ENCODE measurements at places on chromosomes 2 and 18.

GRCh38 chr18:54003195-54003594 lies 221.3 kb downstream of the MBD2 start:
- no peak for DNase-seq

- DNase-seq = peak; percentile 31
Observed at GRCh38 chr2:221567231-221567760, 4.8 kb downstream of the EPHA4 start.

DNA sequence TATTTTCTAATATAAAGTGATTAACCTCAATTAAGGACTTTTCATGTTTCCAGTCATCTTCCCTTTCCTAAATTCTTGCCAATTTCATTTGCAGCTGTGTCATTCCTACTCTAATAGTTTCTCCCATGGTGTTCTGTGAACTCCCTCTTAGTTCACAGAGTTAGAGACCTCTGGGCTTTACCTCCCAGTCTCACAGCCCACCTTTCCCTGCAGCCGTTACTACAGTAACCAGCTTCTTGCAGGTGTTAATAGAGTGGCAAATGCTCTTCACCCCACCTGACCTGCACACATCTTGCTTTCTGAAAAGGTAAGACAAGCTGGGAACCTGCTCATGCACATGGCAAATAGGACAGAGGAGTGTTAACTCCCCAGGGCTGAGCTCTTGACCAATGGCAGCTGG lies 250.1 kb downstream of the FBXO15 start:
- DNase-seq = no peak

- no peak for DNase-seq
Observed at GRCh38 chr2:167404627-167405284, 516.5 kb downstream of the XIRP2 start.

DNA sequence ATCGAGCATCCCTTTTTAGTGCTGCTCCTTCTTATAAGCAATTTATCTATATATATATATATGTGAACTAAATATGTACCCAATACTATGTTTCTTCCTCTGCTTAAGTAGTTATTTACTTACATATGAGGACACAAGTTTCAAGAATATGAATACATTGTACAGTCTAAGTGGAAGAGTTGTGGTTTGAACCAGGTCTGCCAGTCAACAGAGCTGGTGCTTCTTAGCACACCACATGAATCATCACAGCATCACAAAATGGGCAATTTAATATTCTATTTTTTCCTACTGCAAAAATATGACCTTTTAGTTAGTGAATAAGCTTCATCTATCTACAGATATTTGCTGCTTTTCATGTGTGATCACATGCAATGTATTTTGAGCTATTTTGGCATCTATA lies 64.4 kb upstream of the SPAG16 start:
- DNase-seq = no peak

DNA sequence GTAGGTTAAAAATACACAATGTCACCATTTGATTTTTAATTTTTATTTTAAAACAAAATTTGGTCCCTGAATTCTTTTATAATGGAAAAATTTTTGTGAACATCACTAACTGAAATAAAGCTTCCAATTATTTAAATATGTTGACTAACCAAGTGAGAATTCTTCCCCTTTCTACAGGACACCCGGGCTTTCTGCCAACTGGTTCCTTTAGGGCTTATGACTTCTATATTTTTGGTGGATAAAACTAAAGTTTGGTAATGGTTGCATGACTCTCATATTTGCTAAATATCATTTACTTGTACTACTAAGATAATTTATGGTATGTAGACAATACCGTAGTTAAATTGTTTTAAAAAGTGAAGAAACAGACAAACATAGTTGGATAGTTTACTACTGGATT lies 291.0 kb upstream of the DOK6 start:
- no peak for DNase-seq

- DNase-seq = no peak
Observed at GRCh38 chr2:208619993-208620392, 213.4 kb downstream of the PTH2R start.

- DNase-seq = no peak
Observed at GRCh38 chr18:6504605-6505497, 90.1 kb upstream of the L3MBTL4 start.

DNA sequence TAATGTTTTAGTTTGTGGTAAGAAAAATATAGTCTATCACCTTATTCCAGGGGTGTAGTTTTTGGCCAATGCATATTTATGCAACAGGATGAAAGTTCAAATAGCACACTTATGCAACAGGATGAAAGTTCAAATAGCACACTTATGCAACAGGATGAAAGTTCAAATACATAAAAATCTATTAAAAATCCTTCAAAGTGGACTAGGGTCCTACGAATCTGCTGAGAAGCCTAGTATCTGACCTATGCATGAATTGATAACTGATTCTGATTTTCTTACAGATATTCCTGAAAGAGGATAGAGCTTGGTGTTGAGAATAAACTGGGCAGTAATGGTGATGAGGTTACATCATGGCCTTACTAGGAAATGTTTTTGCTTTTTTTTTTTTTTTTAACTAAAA lies 2.8 kb downstream of the PECR start:
- no peak for DNase-seq

- no peak for DNase-seq
Observed at GRCh38 chr18:963276-963675, 58.6 kb downstream of the ADCYAP1 start.

- DNase-seq = no peak
Observed at GRCh38 chr2:186659383-186659782, 34.5 kb upstream of the FAM171B start.

DNA sequence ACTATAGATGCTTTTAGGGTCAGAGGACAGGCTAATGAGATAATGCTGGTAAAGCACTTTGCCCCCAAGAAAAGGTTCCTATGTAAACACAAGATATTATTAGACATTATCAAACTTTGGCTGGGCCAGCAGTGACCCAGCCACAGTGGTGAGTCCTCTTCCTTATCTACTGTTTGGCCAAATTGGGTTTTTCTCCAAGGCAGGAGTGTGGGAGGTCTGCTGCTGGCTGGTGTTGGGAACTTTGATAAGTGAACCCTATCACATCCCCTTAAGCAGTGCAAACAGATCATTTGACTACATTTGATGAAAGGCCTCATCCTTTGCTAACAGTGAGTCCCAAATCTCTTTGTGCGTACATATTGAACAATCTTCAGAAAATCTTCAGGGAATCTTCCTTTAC lies 16.2 kb downstream of the FZD7 start:
- DNase-seq = no peak

DNA sequence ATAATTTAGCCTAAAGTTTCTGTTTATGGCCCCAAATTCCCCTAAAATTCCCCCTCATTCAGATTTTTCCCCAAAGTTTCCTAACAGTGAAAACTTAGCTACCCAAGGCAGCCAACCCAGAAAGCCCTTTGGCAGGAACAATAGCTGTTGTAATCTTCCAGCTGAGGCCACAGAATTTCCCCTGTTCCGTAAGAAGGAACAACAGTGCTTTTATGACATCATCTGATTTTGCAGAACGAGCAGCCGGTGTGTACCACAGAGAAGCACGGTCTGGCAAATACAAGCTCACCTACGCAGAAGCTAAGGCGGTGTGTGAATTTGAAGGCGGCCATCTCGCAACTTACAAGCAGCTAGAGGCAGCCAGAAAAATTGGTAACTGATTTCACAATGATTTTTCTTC lies 6.3 kb downstream of the TNFAIP6 start:
- DNase-seq = no peak

DNA sequence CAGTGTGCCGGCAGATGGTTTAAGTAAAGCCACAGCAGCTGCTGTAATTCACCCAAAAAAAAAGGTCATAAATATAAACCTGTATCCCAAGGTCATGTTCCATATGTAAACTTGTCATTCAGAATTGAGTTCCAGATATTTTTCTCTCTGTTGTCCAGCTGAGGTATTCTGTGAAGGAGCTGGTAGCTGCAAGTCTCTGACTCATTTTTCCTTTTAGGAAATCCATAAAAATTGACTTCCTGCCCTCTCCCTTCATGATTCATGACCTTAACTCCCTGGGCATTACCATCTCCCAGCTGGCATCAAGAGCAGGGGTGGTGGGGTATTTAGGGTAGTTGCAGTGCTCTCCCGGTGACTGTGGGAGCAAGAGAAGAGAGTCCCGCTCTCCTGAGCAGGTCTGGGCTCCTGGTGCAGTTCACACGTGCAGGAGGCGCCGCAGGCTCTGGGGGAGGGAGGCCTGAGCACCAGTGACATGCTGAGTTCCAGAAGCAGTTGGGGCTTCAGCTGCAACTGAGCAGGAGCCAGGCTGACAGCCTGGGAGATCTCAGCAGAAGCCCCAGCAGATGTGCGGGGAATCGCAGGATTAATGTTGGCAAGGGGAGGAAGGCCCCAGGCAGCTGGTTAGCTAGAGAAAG lies 192.6 kb downstream of the MGAT5 start:
- peak; percentile 87 for DNase-seq

DNA sequence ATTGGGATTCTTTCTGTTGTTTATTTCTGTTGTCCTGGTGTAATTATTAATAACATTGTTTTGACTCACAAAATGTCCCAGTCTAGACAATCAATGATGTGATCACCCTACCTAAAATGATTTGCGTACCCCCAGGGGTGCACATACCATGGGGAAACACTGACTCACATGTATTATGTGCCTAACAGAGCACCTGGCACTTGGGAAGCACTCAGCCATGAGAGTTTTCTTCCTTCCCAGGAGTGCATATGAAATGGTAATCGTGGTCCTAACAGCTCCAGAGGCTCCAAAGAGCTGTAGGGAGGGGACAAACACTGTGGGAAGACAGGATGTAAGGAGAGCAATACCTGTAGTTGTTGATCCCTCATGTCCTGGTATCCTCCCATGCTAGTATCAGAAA lies 187.8 kb upstream of the ERBB4 start:
- no peak for DNase-seq

- DNase-seq = no peak
Observed at GRCh38 chr2:86464652-86465051, 23.5 kb downstream of the KDM3A start.

GRCh38 chr2:88016960-88017779 lies 823 bp upstream of the RNU2-63P start:
- DNase-seq = no peak

DNA sequence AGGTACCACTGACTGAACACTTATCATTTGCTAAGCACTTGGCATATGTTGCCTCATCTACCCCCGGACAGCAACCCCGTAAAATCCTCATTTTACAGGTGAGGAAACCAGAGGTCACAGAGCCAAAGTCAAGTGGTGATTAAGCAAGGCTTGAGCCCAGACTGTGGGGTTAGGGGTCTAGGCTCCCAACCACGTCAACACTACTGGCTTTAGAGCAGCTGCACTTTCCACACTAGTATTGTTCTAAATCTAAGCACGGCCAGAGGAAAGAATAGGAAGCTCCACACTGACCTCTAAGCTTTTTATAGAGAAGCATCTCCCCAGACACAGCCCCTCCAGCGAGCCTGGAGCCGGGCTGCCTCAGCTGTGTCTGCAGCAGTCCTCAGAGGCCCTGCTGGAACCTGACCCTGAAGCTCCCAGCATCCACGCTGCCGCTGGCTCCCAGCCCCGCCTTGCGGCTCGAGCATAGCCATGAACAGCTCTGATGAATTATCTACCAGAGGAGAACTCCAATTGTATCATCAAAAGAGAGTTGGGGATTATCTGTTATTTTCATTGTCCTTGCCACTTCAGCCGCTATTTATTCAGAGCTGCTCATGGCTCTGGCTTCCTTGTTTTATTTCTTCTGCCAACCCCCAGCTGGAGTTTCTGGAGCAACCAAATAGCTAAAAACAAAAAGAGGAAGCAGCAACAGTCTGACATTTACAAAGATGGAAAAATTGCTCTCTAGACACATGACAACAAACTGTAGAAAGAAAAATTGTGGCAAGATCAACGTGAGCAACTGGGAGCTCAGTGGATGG lies 62.2 kb upstream of the RTN4 start:
- peak; percentile 86 for DNase-seq

- DNase-seq = peak; percentile 7
Observed at GRCh38 chr2:168773719-168774521, 28.5 kb upstream of the NOSTRIN start.

GRCh38 chr2:207528980-207529329 lies 807 bp upstream of the CREB1 start:
- no peak for DNase-seq

- DNase-seq = peak; percentile 61
Observed at GRCh38 chr18:47215554-47216138, 35.8 kb downstream of the SKOR2 start.

DNA sequence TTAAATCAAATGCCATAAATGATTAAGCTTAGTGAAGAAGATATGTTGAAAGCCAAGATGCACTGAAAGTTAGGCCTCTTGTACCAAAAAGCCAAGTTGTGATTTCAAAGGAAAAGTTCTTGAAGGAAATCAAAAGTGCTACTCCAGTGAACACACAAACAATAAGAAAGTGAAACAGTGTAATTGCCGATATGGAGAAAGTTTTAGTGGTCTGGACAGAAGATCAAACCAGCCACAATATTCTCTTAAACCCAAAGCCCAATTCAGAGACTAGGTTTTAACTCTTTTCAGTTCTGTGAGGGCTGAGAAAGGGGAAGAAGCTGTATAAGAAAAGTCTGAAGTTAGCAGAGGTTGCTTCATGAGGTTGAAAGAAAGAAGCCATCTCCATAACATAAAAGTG lies 101.8 kb upstream of the RPE start:
- DNase-seq = no peak

GRCh38 chr18:57801761-57802212 lies 1.3 kb downstream of the ATP8B1 start:
- peak; percentile 36 for DNase-seq

- peak; percentile 88 for DNase-seq
Observed at GRCh38 chr2:173652767-173653431, 298.2 kb downstream of the CDCA7 start.

DNA sequence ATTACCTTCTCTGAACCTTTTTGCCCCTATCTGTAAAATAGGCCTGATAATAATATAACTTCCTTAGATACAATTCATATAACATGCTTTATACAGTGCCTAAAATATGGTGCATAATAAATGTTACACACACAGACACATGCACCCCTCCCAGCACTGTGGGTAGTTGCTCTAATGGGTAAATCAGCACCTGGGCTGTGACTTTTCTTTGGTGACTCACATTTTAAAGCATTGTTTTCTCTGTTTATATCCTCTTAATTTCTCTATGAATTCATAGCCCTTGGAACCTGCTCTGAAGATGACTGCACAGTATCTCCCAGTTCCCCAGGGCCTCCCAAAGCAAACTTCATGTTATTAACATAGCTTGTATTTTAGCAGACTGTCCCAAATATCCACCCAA lies 248.2 kb upstream of the TNP1 start:
- no peak for DNase-seq

- DNase-seq = no peak
Observed at GRCh38 chr2:130328710-130329109, 14.0 kb upstream of the IMP4 start.

GRCh38 chr2:215499331-215499730 lies 63.5 kb upstream of the FN1 start:
- DNase-seq = no peak

DNA sequence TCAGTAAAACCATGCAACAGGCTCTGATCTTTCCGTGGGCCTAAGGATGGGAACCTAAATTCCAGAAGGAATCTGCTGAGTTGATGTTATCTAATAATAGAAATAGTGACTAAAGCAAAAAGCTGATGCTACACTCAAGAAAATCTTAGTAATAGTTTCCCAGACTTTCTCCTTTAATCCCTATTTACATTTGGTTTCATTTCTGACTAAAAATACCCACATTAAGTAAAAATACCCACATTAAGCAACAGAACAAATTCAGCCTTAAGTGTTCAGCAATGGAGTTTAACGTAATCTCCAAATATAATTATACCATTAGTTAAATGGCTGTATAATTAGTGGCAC lies 50.3 kb downstream of the CCBE1 start:
- DNase-seq = peak; percentile 31

GRCh38 chr2:46816846-46817726 lies 98.5 kb downstream of the MCFD2 start:
- DNase-seq = no peak

All from umbilical cord (tissue), 2 donors.